ENCODE measurements at places on chromosomes 1 and 21.

GRCh38 chr1:241475671-241476070, 43.9 kb downstream of the FH start:
- peak; percentile 8 for DNase-seq

GRCh38 chr1:81670286-81670685, 130.4 kb upstream of the ADGRL2 start:
- peak; percentile 72 for DNase-seq

- no peak for DNase-seq
Measured at GRCh38 chr1:44566281-44567046, 107.8 kb downstream of the TMEM53 start.

GRCh38 chr21:29991624-29992023, 51.8 kb upstream of the GRIK1 start:
- no peak for DNase-seq

- DNase-seq, result no peak
Measured at GRCh38 chr1:41622859-41623732, 138.6 kb upstream of the EDN2 start.

DNA sequence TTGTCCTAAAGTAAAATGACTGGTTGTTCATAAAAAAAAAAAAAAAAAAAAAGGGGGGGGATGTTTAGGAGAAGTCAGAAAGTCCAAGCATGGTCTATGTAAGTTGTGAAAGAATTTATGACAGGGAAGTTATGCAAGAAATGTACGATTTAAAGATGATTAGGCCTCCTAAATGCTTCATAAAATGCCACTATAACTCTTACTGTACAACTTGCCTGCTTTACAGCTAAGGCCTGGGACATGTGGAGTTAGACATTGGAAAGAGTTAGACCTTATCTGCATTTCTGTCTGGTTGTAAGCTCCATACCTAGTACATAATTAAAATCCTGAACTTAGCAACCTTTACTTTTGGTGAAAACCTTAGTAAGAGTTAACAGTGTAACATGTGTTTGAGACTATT, 150.0 kb downstream of the TPR start:
- DNase-seq, result no peak

DNA sequence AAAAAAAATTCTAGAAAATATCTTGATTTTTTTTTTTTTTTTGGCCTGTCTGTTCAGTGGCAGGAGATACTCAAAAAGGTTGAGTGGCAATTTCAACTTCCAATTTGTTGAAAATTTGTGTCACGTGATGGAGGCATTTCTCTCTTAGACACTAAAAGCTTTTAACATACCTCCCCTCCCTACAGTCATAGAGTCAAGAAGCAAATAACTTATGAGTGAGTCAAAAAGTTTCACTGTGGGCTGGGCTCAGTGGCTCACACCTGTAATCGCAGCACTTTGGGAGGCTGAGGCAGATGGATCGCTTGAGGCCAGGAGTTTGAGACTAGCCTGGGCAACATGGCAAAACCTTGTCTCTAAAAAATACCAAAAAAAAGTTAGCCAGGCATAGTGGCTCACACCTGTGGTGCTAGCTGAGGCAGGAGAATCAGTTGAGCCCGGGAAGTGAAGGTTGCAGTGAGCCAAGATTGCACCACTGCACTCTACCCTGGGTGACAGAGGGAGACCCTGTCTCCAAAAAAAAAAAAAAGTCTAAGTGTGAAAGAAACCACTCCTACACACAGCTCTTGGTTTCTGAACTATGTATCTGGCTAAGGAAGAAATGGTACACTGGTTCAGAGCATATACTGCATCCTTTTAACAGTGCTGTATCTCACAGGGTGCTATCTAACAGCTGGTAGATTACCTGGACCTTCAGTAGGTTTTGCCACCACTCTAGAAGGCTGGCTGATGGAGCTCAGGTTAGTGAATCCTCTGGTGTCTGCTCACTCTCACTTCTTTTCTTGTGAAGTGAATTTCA, 11.6 kb upstream of the BSDC1 start:
- DNase-seq, result no peak

DNA sequence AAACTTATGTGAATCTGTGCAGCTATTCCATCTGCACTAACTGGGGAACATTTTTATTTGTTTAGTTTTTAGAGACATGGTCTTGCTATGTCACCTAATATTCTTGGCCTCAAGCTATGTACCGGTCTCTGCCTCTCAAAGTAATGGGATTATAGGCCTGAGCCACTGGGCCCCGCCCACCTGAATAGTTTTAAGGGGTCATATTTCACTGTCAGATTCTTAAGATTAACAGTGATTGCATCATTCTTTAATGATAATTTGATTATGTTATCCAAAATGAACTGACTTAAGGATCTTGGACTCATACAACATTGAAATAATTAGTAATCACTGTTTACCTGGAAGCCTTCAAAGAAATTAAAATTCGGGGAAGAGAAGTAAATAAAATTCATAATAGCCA, 12.6 kb upstream of the KLF18 start:
- DNase-seq, result no peak

- no peak for DNase-seq
Measured at GRCh38 chr1:198047913-198048312, 108.9 kb upstream of the NEK7 start.

DNA sequence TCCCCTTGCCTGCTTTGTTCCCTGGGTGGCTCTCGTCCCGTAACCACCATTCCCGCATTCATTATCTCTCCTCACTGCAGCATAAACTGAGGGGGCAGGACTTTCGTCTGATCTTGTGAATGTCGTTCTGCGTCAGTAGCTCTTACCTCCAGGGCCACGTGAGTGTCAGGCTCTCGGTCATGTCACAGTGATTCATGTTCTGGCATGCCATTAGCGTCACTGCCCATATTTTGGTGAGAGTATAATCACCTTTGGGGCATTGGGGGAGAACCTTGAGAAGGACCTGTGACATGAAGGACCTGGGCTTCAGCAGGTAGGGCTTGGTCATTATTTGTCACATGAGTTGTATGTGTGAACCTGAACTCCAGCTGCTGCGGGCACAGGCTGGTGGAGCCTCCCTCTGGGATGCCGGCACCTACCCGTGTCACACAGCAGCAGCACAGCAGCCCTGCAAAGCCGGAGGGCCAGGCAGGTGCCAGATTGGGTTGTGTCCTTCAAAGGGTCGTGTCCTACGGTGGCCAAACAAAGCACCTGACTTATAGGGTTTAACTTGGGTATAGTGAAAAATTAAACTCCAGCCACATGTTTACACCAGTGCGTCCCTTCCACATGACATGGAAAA, 68.5 kb downstream of the BACE2 start:
- no peak for DNase-seq

DNA sequence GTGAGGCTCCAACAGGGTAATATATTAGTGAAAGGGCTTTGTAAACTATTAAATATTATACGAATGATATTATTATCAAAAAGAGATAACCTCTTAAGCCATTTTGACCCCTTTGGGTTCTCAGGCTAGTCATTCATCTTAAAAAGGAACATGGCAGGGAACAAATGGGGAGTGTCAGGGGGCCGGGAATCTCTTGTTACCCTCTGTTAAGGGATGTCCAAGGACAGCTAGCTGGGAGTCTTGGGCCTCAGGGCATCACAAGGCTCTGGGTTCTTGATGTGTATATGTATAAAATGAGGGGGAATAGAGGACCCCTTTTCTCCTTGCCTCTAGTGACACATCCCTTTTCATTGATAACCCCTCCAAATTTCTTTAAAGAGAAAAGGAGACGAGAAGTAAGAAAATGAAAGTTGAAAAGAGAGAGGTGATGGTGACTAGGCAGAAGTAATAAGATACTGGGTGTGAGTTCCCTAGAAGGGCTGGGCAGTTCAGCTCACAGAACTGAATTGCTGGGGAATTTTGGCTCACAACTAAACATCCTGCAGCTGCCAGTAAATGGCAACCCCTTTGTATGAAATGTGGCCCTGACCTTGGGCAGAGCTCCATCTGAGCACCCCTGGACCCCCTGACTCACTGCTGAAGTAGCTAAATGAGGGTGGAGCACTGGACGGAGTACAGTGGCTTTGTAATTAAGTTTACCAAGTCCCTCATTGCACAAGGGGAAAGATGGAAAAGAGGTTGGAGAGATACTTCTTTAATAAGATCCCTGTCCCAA, 20.0 kb upstream of the ZNF326 start:
- peak; percentile 60 for DNase-seq

- no peak for DNase-seq
Measured at GRCh38 chr1:64624808-64625207, 120.1 kb upstream of the RAVER2 start.

DNA sequence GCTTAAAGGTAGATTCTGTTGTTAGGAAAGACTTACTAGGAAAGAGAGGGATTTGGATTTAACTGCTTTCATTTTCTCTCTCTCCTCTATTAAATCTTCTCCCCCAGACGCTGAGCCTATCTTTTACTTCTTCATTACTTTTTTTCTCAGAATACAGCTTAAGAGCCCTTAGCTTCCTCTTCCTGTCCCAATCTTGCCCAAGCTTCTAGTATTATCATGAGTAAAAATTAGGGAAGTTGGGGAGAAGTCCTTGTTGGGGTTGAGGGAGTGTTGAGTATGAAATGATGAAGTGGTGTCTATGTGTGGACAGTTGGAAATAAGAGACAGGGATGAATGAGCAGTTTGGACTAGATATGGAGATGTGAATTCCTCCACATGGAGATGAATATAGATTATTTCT, 35.0 kb downstream of the ACP6 start:
- no peak for DNase-seq

- DNase-seq, result no peak
Measured at GRCh38 chr1:165218731-165219130, 137.8 kb downstream of the LMX1A start.

- DNase-seq, result no peak
Measured at GRCh38 chr1:94660994-94661393, 119.4 kb upstream of the F3 start.

DNA sequence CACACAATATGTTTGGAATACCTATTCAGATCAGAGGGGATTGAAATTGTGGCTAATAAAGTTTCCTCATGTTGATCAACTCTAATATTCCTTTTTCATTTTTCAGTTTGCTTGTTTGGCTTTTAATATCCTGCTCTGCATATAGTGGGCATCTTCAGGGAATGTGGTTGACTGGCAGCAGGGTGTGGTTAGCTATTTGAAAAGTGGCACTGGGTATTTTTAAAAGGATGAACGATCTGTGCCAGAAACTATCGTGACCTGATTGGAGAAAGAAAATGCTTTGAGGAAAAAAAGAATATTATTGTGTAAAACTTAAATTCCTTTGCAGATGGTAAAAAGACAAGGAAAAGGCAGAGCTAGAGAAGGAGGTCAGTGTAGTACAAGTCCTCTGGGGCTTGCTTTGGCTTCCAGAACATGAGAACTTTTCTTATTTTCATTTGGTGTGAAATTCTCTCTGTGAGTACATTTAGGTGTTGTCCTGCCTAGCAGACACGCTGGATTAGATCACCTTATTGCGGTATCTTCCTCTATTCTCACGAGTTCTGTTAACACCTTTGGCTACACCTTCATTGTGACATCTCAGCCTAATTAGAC, 329.7 kb upstream of the SNX7 start:
- DNase-seq, result no peak

GRCh38 chr1:99264201-99265021, at the start of gene PLPPR4:
Gene PLPPR4, plus strand, starts transcription at chr1:99264492. Its CDS starts 102 bp downstream, at chr1:99264594.
- DNase-seq, result peak; percentile 81

GRCh38 chr1:32470431-32470830, 5.6 kb downstream of the ZBTB8B start:
- DNase-seq, result no peak

DNA sequence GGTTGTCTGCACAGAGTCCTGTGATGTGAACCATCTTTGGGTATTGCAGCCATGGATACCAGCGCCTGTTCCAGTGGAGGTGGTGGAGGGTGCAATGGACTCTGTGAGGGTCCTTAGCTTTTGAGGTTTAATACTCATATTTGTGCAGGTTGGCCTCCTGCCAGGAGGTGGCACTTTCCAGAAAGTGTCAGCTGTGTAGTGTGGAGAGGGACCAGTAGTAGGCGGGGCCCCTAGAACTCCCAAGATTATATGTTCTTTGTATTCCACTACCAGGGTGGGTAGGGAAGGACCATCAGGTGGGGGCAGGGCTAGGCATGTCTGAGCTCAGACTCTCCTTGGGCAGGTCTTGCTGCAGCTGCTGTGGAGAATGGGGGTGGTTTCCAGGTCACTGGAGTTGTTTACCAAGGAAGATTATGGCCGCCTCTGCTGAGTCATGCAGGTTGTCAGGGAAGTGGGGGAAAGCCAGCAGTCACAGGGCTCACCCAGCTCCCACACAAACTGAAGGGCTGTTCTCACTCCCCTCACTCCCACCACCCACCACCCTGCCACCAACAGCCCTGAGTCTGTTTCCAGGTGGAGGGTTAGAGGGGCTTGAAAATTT, 31.2 kb upstream of the ZNF678 start:
- no peak for DNase-seq

- no peak for DNase-seq
Measured at GRCh38 chr1:200388791-200389190, 21.0 kb downstream of the ZNF281 start.

DNA sequence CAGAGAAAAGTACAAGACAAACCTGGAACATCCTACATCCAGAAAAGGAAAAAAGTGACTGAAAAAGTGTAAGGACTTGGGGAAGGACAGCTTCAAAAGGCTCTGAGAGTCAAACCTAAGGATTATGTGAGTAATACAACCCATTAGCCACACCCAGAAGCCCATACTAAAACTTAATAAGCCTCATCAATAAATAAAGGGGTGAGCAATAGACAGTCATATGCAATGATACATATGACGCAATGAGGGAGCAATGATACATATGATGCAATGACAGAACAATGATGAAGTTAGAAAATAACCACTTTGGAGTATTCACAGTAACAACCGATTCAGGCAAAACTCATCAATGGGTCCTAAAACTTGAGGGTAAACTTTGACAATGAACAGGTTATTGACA, 50.1 kb downstream of the BRWD1 start:
- peak; percentile 7 for DNase-seq

Measured in AG08396 (cell line).